Left colon (tissue), 2 donors: ENCODE measurements at places on chromosomes 2 and 18. TPM values are rescaled to one million over a fixed set of nuclear protein-coding genes. Genes with fewer than 3 reads are reported as not detected.

ABCB11 gene
- total RNA-seq = 4.1 TPM

FBXO15 gene
- total RNA-seq = not detected

DNA sequence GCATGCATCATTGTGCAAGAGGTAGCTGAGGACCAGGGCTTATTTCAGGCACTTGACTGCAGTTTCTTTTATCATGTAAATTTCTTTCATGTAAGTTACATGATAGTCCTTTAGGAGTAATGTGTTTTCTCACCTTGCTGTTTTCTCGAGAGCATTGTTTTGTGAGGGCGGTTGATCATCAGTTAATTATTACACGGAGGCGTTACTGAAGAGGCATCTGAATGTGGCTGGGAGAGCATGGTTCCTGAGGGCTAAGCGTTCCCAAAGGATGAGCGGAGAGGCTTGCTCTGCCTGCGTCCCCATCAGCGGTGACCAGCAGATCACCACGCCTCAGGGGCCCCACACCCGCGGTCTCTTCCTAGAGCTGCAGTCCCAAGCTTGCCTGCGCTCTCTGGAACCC is 156.1 kb upstream of the NFATC1 start:
- DNase-seq = no peak

DNA sequence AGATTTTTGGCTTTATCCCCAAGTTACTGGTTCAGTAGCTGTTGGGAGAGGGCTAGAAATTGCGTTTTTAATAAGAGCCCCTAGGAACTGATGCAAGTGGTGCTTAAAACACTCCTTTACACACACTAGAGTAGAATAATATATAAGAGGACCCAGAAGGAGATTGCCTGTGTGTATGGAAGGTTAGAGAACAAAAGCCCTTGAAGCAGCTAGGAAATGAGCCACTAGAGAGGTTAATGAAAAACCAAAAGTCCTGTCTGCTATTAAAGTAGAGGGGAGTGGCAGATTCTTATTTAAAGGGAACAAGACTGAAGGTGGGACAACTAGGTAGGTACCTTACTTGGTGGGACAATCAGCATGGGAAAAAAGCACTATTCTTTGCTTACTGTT is 14.4 kb upstream of the SLC39A10 start:
- no peak for DNase-seq

- DNase-seq = no peak
These were observed 332.2 kb downstream of the DYSF start for GRCh38 chr2:71785516-71785981.
